Stimulated activated CD4-positive, alpha-beta T cell treated with anti-CD3 and anti-CD28 coated beads, Interleukin-1b, Interleukin-23, amount 100 ng/mL, for 24 hours (primary cell): ENCODE measurements at places on chromosomes 7 and 10.

GRCh38 chr10:74821501-74821900, 4.9 kb upstream of the KAT6B start:
- DNase-seq = no peak

- no peak for DNase-seq
Observed at GRCh38 chr7:9761224-9761623, 1212.4 kb upstream of the PHF14 start.

- DNase-seq = no peak
Observed at GRCh38 chr10:49225218-49225876, 37.2 kb upstream of the TMEM273 start.

DNA sequence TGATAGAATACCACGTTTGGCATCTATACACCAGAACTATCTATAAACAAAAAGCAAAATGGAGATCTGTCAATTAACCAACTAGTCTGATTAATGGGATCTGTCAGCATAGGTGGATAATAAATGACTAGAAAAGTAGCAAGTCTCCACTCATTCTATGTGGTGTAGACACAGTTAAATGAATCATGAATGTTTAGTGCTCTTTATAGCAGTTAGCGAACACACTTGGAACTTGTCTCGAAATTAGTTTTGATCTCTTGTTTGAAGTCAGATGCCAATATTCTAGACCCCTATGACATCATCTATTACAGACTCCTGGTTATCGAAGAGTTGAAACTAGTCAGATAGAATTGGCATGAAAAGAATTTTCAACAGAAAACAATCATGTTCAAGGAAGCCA, 259.7 kb downstream of the AHR start:
- no peak for DNase-seq

- DNase-seq = no peak
Observed at GRCh38 chr7:138407792-138408191, 52.3 kb upstream of the TRIM24 start.

DNA sequence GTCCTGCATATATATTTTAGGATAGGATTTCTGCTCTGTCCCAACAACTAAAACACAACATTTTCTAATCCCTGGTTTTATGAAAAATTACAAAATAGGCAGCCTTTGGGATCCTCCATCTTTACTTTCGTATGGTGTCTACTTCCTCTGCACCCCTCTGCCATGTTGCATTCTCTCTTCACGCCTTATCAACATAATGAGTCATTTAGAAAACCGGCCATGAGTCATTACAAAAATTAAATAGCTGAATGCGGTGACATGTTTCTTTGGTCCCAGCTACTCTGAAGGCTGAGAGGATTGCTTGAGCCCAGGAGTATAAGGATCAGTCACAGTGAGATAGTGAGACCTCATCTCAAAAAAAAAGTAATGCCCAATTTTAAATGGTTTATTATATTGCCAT, 148.1 kb upstream of the CELF2 start:
- DNase-seq = no peak

GRCh38 chr7:148702876-148703670, 4.4 kb downstream of the CUL1 start:
- no peak for DNase-seq

DNA sequence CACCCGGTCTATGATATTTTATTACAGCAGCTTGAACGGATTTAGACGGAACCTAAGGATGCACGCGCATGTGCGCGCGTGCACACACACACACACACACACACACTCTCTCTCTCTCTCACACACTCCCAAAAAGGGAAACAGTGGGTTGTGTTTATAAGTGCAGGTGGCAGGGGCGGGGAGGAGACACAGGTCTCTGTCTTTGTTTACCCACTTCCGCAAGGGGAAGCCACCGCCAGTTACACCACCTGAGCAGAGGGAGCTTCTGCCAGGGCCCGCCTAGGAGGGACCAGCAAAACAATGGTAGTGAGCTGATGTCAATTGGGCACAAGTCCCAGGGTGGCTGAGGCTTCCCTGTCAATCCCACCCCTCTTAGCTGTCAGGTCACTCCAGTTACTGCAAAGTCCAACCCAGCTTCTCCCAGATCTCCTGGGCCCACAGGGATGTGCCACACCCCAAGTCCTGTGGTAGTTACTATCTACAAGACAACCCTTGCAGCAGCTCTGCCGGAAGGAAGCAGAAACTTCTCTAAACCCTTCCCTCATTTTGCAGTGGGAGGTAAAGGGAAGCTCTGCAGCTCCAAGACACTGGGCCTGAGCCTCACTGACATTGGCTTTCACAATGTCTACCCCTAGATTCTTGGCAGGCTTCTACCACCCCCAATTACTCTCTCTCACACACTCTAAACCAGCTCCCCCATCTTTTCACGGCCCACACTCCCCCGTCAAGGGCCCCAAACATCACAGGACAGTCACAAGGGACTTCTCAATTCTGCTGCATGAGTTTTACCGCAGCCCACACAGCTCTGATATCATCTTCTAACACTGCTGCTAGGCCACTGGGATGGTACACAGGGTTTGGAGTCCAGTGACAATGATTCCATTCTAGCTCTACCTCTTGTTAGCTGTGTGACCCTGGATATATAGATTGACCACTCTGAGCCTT, 17.6 kb downstream of the ANXA11 start:
- no peak for DNase-seq

DNA sequence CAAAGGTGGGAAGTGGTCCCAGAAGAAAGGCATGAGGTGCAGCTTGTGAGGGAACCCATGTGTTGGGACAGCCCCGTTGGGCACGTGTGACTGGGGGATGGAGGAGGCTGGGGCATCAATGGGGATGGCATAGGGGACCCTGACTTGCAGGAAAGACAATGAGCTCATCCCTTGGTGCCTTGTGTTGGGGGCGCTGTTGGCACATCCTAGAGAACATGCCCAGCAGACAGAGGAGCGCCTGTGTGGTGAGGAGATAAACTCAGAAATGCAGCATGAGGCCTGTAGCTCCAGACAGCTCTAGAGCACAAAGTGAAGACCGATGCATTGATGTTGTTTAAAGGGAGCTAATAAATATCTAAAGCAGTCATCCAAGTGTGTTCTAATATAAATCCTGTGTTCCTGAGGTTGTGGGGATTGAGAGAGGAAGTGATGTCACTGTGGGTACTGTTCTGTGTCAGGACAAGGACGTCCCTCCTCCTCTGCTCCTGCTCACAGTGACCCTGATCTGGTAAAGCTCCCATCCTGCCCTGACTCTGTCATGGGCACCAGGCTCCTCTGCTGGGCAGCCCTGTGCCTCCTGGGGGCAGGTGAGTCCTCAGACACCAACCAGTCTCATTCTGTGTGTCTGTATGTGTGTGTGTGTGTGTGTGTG, 126.1 kb upstream of the PRSS58 start:
- no peak for DNase-seq

GRCh38 chr10:110547139-110547761, 20.2 kb upstream of the SMC3 start:
- DNase-seq = no peak

DNA sequence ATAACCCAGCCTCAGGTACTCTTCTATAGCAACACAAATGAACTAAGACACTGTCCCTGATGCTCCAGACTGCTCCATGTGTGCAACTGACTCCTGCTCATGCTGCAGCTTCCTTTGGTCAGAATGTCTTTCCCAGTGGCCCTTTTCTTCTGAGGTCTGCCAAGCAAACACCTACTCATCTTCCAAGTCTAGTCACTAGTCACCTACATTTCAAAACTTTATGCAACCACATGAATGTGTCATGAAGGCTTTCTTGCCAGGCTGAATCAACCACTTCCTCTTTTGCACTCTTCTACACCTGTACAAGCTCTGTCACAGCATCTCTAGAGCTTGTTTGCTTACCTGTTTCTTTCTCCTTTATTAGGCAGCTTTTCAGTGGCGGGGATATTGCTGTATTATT, 75.8 kb downstream of the LSMEM1 start:
- DNase-seq = no peak

DNA sequence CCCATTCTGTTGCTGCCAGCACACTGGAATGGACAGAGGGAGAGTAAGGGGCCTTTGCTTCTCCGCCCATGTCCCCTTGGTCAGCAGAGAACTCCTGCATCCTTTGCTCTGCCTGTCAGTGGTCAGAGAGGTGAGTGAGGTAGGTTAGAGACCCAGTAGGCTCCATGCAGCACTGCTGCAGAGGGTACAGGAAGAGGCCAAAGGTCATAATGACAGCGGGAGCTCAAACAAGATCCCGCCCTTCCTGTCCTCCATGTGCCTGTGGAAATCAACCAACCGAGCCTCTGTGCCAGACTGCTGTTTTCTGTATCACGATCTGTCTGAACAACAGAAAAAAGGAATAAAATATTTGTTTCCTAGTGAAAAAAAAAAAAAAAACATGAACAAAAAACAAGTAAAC, 81.4 kb downstream of the ZNF33B start:
- DNase-seq = no peak

DNA sequence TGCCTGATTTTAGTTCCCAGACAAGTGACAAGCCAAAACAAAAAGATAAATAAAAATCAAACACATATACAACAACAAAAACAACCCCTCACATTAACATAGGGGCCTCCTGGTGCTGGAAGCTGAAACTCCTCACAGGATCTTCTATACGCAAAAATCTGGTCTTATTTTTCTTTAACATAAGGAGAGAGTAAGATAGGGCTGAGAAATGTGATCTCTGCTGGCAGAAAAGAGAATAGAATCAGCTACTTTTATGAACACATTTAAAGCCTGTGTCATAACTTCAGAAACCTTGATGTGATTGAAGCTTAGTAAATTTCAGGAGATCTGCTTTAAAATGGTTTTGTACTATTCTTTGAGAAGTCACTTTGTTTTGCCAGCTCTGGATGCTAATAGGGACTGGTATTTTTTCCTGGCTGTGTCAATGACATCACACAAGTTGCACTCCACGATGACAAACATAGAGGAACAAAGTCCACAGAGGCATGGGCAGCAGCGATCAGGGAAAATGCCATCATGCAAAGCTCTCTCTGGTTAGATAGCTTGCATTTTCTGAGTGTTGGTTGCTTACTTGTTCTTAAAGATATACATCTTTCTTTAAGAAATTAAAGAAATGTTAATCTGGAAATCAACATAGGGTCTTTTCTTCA, 176.6 kb upstream of the SP4 start:
- DNase-seq = no peak

DNA sequence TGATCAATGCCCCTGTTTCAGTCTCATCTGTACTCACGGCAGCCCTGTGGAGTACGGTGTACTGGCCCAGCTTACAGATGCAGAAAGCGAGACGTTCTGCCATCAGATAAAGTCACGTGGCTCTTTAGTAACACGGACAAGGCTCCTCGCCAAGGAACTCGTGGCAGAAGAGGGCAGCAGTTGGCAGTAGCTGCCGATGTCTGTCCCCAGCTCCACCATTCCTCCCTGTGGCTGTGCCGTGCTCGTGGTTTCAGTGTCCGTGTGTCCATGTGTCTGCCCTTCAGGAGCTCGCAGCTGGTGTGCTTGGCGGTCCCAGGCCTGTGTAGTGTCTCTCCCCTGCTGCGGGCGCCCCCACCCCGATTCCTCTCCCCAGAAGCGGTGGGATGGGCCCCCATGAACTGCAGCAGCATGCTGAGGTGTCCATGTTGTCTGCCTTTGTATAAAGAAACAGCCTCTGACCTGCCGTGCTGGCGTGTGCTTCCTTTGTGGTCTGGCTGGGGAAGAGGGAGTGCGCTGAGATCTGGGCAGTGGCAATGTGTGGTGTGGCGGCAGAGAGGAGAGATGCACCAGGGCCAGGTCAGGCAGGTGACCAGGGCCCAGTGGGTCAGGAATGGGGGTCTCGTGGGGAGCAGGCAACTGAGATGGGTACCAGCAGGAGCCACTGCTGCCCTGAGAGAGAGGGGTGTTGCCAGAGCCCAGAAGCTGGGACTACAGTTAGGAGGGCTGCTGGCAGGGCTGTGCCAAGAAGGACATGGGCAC, 9.8 kb downstream of the RHBDD2 start:
- no peak for DNase-seq

- no peak for DNase-seq
Observed at GRCh38 chr7:152867502-152867874, 107.9 kb downstream of the ACTR3B start.

GRCh38 chr10:1214882-1215540, 158.8 kb downstream of the WDR37 start:
- DNase-seq = no peak

DNA sequence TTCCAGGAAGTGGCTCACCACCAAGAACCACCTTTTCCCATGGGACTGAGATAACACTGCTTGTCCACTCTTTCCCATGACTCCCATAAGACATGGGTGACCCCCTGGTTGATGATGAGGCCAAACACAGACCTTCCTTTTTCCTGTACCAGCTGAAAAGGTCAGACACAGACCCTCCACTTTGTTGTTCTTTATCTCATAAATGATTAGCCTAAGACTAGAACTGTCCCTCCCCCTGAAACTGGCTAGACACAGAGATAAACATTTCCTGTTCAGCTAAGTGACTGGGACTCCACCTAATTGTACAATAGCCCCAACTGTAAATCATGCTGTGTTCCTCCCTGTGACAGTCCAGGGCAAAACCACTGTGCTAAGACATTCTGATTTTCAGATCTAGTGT, 8.2 kb upstream of the NRG3 start:
- no peak for DNase-seq

- no peak for DNase-seq
Observed at GRCh38 chr10:77516575-77516974, 121.0 kb downstream of the KCNMA1 start.

DNA sequence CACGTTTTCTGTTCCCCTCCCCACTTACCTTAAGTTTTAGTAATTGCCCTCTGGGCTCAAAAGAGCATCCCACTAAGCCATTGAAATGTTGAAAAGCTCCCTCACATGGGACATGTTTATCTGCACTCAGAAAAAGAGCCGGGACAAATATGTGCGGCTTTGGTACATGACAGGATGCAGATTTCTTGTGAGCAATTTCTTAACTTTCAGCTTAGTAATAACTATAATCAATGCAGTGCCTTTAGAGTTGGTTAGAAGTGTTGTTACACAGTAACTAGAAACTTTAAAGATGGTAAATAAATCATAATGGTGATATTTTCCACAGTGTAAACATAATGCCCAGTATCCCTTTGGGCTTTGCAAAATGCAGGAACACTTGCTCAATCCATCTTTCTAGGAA, 89.2 kb downstream of the ZNF365 start:
- no peak for DNase-seq

DNA sequence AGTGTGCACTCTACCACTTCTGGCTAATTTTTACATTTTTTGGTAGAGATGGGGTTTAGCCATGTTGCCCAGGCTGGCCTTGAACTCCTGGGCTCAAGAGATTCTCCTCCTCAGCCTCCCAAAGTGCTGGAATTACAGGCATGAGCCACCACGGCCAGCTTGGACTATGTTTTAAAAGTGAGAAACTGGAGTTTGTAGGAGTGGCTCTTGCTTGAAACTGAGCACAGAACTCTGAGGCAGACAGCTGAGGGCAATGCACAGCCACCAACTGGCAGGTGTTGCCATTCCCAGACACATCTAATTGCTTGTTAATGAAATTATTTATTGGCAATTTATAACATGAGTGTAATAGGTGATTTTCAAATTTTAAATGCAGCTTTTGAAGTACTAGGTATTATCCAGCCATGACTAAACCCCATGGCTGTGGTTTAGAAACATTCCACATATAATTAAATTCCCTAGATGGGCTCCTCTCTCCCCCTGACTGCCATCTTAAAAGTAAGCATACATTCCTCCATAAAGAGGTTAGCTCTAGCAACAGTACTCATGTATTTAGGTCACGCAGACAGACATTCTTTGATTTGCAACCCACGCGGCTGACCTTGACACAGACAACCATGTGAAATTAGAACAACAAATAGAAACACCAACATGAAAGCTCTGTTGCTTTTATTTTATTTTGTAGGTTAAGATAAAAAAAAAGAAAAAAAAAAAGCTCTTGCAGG, 19.8 kb downstream of the PANK1 start:
- DNase-seq = no peak
